ENCODE measurements at places on chromosomes 5 and 9. TPM values are rescaled to one million over a fixed set of nuclear protein-coding genes. Genes with fewer than 3 reads are reported as not detected.
A peak's percentile ranks its signal among the peaks of the same experiment; 100 is the strongest.

Gene SHB
- 10.5 TPM for total RNA-seq

Gene PCDHGA12
- total RNA-seq = 14.1 TPM

Gene CEL
- not detected for total RNA-seq

Gene DIRAS2
- 0.33 TPM for total RNA-seq

DNA sequence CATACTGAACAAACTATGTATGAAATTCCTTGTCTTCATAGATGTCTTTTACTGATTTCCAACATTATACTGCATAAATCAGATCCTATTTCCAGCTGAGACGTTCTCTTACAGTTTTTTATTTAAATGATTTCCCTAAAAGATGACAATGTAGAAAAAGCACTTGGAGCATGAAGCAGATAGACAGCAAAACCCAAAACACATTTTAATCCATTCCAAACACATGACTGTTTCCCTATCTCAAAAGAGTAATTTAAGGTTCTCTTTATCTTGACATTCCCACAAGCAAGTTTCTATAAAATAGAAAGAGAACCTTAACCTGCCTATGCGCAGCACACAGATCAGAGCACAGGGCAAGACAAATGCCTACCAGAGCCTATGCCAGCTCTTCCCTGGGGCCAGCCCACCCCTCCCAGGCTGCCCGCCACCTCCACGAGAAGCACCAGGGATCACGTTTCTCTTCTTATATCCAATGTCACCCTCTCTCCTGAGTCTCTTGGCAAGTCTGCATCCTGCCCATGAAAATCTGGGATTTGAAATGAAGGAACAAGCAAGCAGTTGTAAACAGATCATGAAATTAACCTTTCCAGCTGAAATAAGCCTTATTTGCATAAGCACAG is 52.4 kb downstream of the RETREG1 start:
- DNase-seq = no peak

DNA sequence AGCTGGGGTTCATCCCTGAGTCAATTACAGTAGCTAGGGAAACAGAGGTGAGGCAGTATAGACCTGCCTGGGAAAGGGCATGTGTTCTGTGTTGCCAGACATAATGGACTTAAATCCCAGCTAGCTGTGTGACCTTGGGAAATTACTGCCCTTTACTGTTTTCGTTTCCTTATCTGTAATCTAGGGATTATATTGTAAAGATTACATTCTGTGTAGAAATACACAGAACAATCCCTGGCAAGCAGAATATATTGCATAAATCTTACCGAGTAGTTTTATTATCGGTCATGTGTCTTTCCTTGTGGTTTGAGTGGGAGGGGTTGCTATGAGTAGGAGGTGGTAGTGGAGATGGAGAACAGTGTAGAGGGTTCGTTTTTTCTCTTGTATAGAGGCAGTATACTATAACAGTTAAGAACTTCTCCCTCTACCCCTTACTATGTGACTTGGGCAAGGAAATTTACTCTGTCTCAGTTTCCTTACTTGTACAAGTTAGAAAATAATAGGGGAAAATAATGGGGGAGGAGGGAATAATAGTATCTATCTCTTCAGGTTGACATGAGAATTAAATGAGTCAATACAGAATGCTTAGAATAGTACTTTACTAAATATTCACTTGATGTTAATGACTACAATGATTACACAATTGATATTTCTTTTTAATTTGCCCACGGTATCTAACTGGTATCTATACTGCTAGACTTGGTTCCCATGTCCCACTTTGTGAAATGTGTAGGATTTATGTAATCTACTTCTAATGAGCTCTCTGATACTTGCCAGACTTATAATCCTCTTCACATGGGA is 7.1 kb upstream of the DMXL1 start:
- DNase-seq = no peak

DNA sequence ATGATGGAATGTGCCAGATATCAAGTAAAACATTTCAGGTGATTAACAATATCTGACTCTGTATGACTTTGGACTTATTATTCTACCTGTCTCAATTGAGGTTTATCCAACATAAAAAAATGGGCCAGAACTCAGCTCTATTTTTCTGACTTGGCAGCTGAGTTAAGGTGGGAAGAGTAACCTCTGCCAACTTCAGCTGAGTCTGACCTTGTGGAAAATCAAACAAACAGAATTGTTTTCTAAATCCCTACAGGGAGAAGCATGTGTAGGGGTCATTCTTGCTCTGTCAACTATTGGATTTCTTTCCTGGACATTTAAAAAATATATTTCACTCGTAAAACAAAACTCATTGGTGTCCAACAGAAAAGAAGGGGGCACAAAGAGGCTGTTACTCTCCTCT is 139.4 kb upstream of the TLR4 start:
- DNase-seq = no peak

DNA sequence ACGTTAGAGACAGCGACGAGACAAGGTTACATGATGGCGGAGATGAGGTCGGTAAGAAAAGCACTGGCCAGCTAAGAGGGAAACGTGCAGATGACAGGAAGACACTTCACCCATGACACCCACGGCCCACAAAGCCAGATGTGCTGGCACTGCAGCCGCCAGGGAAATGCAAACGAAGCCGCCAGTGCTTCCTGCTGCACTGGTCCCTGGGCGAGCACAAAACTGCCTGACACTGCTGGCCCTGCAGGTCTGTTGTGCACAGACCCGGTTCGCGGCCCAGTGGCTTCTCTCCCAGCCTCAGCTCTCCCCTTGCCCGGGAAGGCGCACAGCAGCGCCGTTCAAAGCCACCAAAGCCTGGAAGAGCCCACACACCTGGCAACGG is 20.3 kb downstream of the QSOX2 start:
- DNase-seq = no peak

DNA sequence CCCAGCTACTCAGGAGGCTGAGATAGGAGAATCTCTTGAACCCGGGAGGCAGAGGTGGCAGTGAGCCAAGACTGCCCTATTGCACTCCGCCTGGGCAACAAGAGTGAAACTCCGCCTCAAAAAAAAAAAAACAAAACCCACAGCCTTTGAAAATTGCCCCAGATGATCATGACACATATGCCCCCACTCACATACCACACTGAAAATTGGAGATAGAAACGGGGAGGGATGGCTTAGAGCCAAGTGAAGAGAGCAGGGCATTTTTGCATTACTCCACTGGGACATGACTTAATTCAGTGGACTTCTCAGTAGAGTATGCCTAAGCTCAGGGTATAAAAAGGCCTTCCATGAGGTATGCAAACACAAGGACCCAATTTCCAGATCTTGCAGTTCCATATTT is 309.3 kb downstream of the BNC2 start:
- DNase-seq = no peak

GRCh38 chr5:177096162-177097015 is 9.7 kb downstream of the FGFR4 start:
- no peak for DNase-seq

- no peak for DNase-seq
Measured at GRCh38 chr9:35313460-35313859, 151.7 kb downstream of the UNC13B start.

GRCh38 chr9:135032041-135032835 is 55.2 kb upstream of the OLFM1 start:
- peak; percentile 45 for DNase-seq

Measured in sigmoid colon (tissue), 7 donors.